Heart right ventricle (tissue), 16 donors: ENCODE measurements at places on chromosomes 3 and 15. TPM values are rescaled to one million over a fixed set of nuclear protein-coding genes. Genes with fewer than 3 reads are reported as not detected.

DNA sequence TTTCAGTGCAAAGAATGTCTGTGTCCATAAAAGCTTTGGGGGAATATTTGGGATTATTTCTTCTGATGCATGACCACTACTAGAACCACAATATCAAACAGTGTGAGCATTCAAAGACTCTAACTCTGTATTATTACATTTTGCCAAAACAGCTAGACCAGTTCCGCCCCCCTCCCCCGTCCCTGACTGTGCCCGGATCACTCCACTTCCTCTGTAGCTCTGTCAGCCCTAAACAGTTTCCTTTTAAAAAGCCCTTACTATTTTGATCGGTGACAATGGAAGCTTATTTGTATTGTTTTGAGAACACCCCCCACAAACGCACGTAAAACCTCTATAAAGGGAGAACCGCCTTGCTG lies 36.6 kb upstream of the EPHB3 start:
- peaks cover 20% of the 10 kb centered on the region for H3K4me1 ChIP-seq
- peak overlapping the region; percentile 44 for H3K4me3 ChIP-seq
- peak; percentile 32 for DNase-seq
- peaks cover 48% of the 10 kb centered on the region for H3K27me3 ChIP-seq
- no peaks in the 10 kb centered on the region for H3K36me3 ChIP-seq

- DNase-seq: no peak
- no peak overlapping the region for H3K27ac ChIP-seq
- H3K4me1 ChIP-seq: no peaks in the 10 kb centered on the region
- no peaks in the 10 kb centered on the region for H3K27me3 ChIP-seq
These were observed 402.1 kb upstream of the MCTP2 start for GRCh38 chr15:93829115-93829870.

DNA sequence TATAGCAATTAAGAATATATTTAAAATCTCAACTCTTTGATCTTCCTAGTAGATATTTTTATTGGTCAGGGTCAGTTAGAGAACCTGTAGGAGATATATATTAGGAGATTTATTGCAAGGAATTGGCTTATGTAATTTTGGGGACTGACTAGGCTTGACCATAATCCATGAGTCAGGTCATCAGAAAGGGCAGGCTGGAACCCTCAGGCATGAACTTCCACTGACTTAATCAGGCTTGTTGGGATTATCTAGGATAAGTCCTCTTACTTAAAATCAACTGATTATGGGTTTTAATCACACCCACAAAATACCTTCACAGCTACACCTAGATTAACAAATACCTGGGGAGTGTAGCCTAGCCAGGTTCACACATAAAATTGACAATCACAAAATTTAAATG lies 156.1 kb downstream of the MYRIP start:
- H3K27me3 ChIP-seq: no peaks in the 10 kb centered on the region
- no peak overlapping the region for H3K4me3 ChIP-seq
- no peak overlapping the region for H3K27ac ChIP-seq
- DNase-seq: no peak

Gene ITGA11
- total RNA-seq: 21.1 TPM

GRCh38 chr3:128167973-128168674 lies 14.8 kb downstream of the EEFSEC start:
- H3K27ac ChIP-seq: no peak overlapping the region
- peaks cover 14% of the 10 kb centered on the region for H3K4me1 ChIP-seq
- H3K4me3 ChIP-seq: no peak overlapping the region
- no peaks in the 10 kb centered on the region for H3K27me3 ChIP-seq
- no peak for DNase-seq

Gene GCSAM
- total RNA-seq: 0.45 TPM

GRCh38 chr3:172595664-172596393 lies 72.6 kb upstream of the TNFSF10 start:
- peak overlapping the region; percentile 85 for H3K27ac ChIP-seq
- peaks cover 40% of the 10 kb centered on the region for H3K4me1 ChIP-seq
- no peak for DNase-seq
- H3K36me3 ChIP-seq: no peaks in the 10 kb centered on the region
- H3K4me3 ChIP-seq: peak overlapping the region; percentile 41

Gene LMAN1L
- 6.3 TPM for total RNA-seq

- H3K27me3 ChIP-seq: no peaks in the 10 kb centered on the region
- H3K4me1 ChIP-seq: peaks cover 16% of the 10 kb centered on the region
- H3K36me3 ChIP-seq: no peaks in the 10 kb centered on the region
- no peak overlapping the region for H3K4me3 ChIP-seq
- H3K27ac ChIP-seq: no peak overlapping the region
- DNase-seq: no peak
These were observed 3.3 kb downstream of the ETV5 start for GRCh38 chr3:186105543-186105942.

Gene ZBTB47
- 103 TPM for total RNA-seq

GRCh38 chr3:46684891-46685290 lies 8.6 kb downstream of the ALS2CL start:
- peaks cover 44% of the 10 kb centered on the region for H3K36me3 ChIP-seq
- peaks cover 29% of the 10 kb centered on the region for H3K4me1 ChIP-seq
- no peak for DNase-seq
- H3K4me3 ChIP-seq: no peak overlapping the region

GRCh38 chr15:76376816-76377215 lies 40.2 kb downstream of the ISL2 start:
- DNase-seq: no peak
- H3K27me3 ChIP-seq: no peaks in the 10 kb centered on the region
- H3K27ac ChIP-seq: no peak overlapping the region
- no peaks in the 10 kb centered on the region for H3K4me1 ChIP-seq
- H3K4me3 ChIP-seq: no peak overlapping the region

GRCh38 chr15:65385870-65386258 lies 8.1 kb upstream of the IGDCC3 start:
- DNase-seq: peak; percentile 48
- H3K4me3 ChIP-seq: peak overlapping the region; percentile 45
- peaks cover 4% of the 10 kb centered on the region for H3K27me3 ChIP-seq
- peaks cover 25% of the 10 kb centered on the region for H3K4me1 ChIP-seq
- H3K36me3 ChIP-seq: no peaks in the 10 kb centered on the region

DNA sequence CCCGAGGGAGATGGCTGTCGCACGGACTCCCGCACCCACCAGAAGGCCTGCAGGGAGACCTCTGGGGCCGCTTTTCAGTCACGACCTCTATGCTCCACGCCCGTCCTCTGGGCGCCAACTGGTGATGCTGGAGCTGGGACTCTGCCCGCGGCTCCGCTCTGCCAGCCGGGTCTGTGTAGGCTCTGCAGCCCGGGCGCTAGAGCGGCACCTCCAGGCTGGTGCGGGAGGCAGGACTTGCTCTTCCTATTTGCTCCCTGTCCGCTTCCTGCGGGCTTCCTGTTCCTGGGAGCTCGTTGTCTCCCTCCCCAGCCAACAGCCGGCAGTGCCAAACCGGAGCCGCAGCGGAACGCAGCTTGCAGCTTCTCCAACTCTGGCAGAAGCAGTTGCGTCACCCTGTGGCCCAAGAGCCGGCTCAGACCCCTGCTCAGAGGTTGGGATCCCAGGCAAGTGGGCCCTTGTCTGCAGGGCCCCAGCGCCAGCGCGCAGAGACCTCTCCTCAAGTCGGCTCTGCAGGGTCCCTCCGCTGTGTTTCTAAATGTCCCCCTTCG lies 285.9 kb downstream of the XXYLT1 start:
- no peaks in the 10 kb centered on the region for H3K27me3 ChIP-seq
- DNase-seq: peak; percentile 78
- peaks cover 7% of the 10 kb centered on the region for H3K4me1 ChIP-seq
- H3K36me3 ChIP-seq: no peaks in the 10 kb centered on the region

DNA sequence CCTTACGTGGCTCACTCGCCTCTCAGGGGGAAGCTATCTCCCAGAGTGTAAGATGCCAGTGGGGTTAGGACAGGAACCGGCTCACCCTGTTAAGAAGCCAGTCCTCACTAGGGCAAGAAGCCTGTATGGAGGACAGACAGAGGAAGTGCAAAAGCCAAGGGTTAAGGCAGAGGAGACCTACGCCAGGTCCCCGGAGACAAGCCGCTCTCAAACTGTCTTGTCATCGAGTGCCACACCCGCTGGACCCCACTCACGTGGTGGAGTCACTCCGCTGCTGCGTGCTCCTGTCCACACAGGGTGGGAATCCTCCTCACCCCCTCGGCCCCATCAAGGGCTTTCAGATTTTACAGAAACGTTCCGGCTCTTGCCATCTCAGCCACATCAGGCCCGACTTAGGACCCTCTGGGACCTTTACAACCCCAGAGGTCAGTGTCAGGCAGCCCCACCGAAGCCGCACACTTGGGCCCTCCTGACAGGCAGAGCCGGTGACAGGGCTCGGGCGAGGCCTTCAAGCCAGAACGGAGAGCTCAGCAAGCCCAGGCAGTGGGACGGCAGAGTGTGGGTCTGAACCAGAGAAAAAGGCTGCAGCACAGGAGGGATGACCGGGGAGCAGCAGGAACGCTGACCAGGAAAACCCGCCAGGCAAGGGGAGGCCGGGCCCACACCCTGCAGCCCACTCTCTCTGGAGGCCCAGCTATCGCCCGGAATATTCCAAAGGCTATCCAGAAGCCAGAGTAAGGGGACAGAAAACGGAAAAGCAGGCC lies 61.7 kb downstream of the XXYLT1 start:
- peak overlapping the region; percentile 80 for H3K27ac ChIP-seq
- no peaks in the 10 kb centered on the region for H3K27me3 ChIP-seq
- no peaks in the 10 kb centered on the region for H3K36me3 ChIP-seq
- no peak overlapping the region for H3K4me3 ChIP-seq
- DNase-seq: no peak
- peaks cover 52% of the 10 kb centered on the region for H3K4me1 ChIP-seq

- peaks cover 6% of the 10 kb centered on the region for H3K27me3 ChIP-seq
- H3K4me1 ChIP-seq: no peaks in the 10 kb centered on the region
- H3K4me3 ChIP-seq: no peak overlapping the region
These were observed 249.8 kb downstream of the AGBL1 start for GRCh38 chr15:86329311-86330013.

GRCh38 chr3:150721285-150722130 lies 17.8 kb upstream of the ERICH6 start:
- H3K27ac ChIP-seq: no peak overlapping the region
- no peak for DNase-seq
- H3K4me1 ChIP-seq: peaks cover 3% of the 10 kb centered on the region
- no peak overlapping the region for H3K4me3 ChIP-seq
- H3K36me3 ChIP-seq: no peaks in the 10 kb centered on the region

GRCh38 chr15:74873756-74874424 lies 725 bp upstream of the SCAMP2 start:
- H3K27ac ChIP-seq: peak overlapping the region; percentile 95
- no peak for DNase-seq
- H3K36me3 ChIP-seq: no peaks in the 10 kb centered on the region
- H3K4me3 ChIP-seq: peak overlapping the region; percentile 69
- H3K4me1 ChIP-seq: peaks cover 44% of the 10 kb centered on the region
